ENCODE measurements at places on chromosomes 1 and 21. TPM values are rescaled to one million over a fixed set of nuclear protein-coding genes. Genes with fewer than 3 reads are reported as not detected.

Gene FMO5
- 2.1 TPM for total RNA-seq

Gene METTL25B
- total RNA-seq = 6.4 TPM

Gene CD1C
- not detected for total RNA-seq

Gene IBA57
- total RNA-seq = 1.1 TPM

Gene MAST2
- 13.1 TPM for total RNA-seq

Gene S100A9
- 1.1 TPM for total RNA-seq

Gene PIGR
- not detected for total RNA-seq

Gene CLCA1
- not detected for total RNA-seq

Gene ANKRD45
- not detected for total RNA-seq

Gene CLDN19
- not detected for total RNA-seq

Gene RHD
- not detected for total RNA-seq

Gene OSCP1
- total RNA-seq = 11.9 TPM

Gene FBXO44
- 4.7 TPM for total RNA-seq

Gene GBP4
- total RNA-seq = 0.60 TPM

Gene TAS1R1
- 0.20 TPM for total RNA-seq

Gene EPHA2
- 53.4 TPM for total RNA-seq

Gene ALG14
- 9.5 TPM for total RNA-seq

Data from RPMI7951 (cell line).